ENCODE measurements at places on chromosomes 3 and 15. TPM values are rescaled to one million over a fixed set of nuclear protein-coding genes. Genes with fewer than 3 reads are reported as not detected.
A peak's percentile ranks its signal among the peaks of the same experiment; 100 is the strongest.

GRCh38 chr15:69454953-69455352, 2.3 kb downstream of the RPLP1 start:
- no peak for DNase-seq

DNA sequence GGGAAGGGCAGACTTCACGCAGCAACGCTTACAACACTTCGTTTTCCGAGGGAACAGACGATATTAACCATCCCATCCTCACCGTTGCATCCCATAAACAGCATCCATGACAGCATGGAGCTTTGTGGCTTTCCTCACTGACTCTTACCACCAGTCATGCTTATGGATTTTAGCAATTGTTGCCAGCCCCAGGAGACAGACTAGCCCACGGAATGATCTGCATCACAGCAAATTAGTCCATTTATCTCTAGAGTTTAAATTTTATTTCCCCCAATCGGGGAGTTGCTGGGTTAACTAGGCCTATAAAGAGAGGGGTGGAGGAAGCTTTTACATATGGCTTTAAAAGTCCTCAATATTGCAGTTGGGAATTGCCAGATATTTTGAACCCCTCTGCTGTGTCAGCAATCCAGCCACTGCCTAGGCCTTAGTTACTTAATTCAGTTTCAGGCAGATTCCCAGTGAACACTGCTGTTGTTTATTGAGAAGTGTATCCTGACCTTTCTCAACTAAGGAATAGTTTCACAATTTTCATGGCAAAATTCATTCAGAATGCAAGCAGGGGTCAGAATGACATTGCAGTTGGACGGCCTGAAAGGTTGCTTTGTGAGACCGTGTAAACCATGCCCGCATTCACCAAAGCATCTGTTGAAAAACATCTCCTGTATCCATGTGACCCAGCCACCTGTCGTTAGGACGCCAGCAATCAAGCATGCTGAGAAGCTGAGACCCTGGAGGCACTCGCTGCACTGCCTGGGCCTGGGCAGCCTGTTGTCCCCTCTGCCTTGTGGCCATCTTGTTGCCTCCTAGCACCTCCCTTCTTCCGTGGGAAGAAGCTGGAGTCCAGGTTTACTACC, 397.4 kb upstream of the TPM1 start:
- no peak for DNase-seq

DNA sequence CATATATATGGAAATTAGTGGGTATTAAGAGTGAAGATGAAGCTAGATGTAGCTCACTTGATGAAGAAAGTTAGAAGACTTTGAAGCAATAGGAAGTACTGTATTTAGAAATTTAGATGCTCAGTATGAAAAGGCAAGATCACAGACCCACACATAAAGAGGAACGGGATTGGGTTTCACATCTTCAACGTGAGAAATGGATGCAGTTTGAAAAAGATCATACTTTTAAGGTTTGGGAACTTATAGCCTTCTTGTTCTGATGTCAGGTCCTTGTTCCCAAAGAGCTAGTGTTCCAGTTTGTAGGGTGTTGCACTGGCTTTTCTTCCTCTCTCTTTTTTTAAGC, 16.7 kb downstream of the AP3S2 start:
- DNase-seq: no peak

GRCh38 chr3:50515565-50516439, 12.4 kb upstream of the CACNA2D2 start:
- DNase-seq: no peak

DNA sequence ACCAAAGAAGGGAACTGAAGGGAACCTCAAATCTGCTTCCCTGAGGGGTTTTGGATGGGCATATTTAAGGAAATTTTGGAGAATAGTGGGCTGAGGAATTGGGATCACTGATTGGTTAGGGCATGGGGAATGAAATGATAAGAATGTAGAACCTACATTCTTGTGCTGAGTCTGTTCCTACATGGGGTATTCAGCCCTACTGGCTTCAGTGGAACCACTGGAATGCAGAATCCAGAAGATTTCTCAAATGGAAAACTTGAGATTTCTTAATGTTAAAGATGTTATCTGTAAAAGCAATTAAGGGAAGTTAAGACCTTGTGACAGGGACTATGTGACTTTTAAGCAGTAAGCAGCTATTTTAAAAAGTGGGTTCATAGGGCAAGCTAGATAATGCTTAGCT, 1062.4 kb downstream of the AGBL1 start:
- DNase-seq: no peak

Gene AQR
- total RNA-seq: 20.8 TPM

GRCh38 chr15:52093539-52094510, 18.8 kb downstream of the BCL2L10 start:
- no peak for DNase-seq

GRCh38 chr3:127604035-127604434, 5.8 kb downstream of the MCM2 start:
- DNase-seq: no peak

GRCh38 chr3:42019953-42020260, 58.0 kb upstream of the ULK4 start:
- DNase-seq: no peak

- no peak for DNase-seq
Measured at GRCh38 chr3:154122912-154123559, 1.8 kb downstream of the ARHGEF26 start.

DNA sequence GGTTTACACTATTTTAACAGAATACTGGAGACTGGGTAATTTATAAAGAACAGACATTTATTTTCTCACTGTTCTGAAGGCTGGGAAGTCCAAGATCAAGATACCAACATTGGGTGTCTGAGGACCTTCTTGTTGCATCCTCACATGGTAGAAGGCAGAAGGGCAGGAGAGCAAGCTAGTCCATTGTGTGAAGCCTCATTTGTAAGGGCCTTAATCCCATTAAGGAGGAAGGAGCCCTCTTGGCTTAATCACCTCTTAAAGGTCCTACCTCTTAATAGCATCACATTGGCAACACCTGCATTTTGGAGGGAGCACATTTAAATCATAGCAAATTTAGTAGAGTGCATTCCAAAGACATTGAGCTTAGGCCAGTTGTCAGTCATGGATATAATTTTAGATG, 26.2 kb downstream of the UBE2Q2 start:
- DNase-seq: no peak

Gene BFSP2
- total RNA-seq: not detected

- no peak for DNase-seq
Measured at GRCh38 chr15:88580532-88580931, 34.1 kb upstream of the DET1 start.

Gene SOX14
- not detected for total RNA-seq

- no peak for DNase-seq
Measured at GRCh38 chr3:9903238-9903624, 583 bp downstream of the IL17RE start.

- DNase-seq: no peak
Measured at GRCh38 chr3:16888356-16888755, 3.6 kb downstream of the PLCL2 start.

Gene TF
- total RNA-seq: 22.7 TPM

DNA sequence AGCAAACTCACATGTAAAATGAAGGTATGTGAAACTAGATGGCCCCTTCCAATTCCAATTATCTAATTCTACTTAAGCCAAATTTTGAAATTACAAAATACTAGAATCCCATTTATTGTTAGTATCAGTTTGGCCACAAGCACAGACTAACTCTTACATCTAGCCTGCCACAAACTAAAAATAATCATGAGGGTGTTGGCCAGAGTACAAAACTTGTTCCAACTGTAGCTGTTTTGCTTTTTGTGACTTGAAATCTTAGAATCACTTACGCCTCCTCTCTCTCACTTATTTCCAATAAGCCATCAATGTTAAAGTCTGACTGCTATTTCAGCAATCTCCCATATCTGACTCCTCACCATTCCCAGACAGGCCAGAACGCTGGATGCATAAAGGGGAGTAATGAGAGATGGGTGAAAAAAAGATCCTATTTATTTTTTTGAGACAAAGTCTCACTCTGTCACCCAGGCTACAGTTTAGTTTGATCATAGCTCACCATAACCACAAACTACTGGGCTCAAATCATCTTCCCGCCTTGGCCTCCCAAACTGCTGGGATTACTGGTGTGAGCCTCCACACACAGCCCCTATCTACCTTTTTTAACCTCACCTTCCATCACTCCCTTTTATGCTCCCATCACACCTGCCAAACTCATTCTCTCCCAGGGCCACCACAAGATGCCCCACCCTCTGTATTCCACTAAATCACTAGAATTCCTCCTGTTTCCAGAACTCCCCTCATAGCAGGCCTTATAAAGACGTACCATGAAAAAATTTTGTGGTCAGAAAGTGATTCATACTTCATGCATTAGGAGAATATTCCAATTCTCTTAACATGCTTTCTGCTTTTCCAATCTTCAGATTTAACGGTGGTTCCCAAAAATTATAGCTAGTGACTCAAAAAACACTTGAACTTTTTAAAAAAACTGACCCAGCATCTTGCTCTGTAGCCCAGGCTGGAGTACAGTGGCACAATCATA, 36.5 kb downstream of the ATOSA start:
- no peak for DNase-seq

GRCh38 chr3:79019137-79019923, 748.5 kb downstream of the ROBO1 start:
- DNase-seq: peak; percentile 57

Gene PML
- total RNA-seq: 59.6 TPM

DNA sequence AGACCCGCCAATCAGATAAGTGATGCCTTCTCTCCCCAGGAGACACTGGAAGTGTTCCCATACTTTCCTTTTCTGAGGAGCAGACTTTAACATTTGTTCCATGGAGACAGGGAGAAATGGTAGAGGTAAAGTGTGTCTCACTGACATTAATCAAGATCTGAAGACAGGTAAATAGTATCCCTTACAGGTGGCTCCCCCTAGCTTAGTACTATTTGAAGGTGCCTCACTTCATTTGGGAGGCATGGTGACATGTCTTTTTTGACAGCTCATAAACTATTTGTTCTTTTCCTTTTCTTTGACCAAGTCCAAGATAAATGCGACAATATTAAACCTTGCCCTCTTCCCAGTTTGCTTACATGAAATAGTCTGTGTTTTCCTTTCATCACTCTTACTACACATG, 485.6 kb upstream of the IL12A start:
- DNase-seq: no peak

DNA sequence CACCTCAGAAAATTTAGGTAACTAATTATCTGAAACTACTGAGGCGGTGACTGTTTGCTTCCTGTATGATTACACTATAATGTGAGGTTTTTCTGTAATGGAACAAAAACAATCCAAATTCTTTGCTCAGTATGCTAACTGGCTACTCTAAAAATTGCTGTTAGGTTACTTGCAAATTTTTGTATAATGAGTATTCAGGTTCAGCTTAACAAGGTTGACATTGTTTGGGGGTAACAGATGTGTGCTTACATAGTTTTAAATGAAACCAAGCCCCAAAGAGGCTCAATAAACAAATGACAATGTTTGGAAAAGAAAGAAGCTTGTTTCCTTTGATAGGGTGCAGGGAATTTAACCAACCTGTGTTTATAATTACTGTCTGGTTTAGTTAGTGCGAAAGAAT, 414.5 kb upstream of the MDFIC2 start:
- no peak for DNase-seq

Gene AMIGO3
- total RNA-seq: 0.43 TPM

GRCh38 chr15:27092390-27092789, 121.4 kb downstream of the GABRG3 start:
- no peak for DNase-seq

DNA sequence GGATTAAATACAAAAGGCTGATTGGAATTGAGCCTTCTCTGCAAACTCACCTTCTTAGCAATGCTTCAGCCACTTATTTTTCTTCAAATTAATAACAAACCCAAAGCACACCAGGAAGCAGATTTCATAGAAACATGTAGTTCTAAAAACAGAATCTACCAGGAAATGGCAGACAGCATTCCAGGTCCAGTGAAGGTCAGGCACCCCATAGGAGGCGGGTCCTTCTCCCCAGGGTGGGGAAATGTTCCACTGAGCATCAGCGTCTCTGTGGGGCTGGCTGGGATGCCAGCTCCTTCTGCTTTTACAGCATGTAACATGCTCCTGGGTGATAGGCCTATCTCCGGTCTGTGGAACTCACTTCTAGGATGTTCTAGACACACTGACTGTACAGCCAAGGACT, 49.2 kb downstream of the CTNNB1 start:
- DNase-seq: no peak

GRCh38 chr3:41431386-41431785, 232.1 kb downstream of the CTNNB1 start:
- no peak for DNase-seq

- peak; percentile 92 for DNase-seq
Measured at GRCh38 chr15:68256675-68257450, 20.7 kb upstream of the FEM1B start.

All from mucosa of gallbladder (tissue), 1 donor.